ENCODE measurements at places on chromosomes 4 and X.
A peak's percentile ranks its signal among the peaks of the same experiment; 100 is the strongest.

GRCh38 chrX:72498782-72499181, 73.9 kb downstream of the HDAC8 start:
- peak; percentile 17 for DNase-seq

GRCh38 chr4:155207534-155208257, 740 bp upstream of the NPY2R start:
- DNase-seq, result no peak

GRCh38 chr4:182875453-182876405, 41.5 kb downstream of the DCTD start:
- no peak for DNase-seq

DNA sequence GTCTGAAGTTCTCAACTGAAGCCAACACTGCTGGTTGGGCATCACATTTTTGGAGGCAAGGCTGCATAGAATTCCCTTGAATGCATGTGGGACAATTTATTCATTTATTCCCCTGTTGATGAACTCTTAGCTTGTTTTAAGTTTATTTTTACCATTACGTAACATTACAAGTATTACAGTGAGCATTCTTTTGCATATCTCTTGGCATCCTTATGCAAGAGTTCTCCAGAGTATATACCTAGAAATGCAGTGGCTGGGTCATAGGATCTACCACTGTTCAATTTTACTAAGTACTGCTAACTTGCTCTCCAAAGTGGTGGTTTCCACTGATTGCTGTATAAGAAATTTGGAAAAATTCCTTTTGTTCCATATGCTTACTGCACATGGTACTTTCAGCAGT, 66.5 kb downstream of the UCHL1 start:
- no peak for DNase-seq

DNA sequence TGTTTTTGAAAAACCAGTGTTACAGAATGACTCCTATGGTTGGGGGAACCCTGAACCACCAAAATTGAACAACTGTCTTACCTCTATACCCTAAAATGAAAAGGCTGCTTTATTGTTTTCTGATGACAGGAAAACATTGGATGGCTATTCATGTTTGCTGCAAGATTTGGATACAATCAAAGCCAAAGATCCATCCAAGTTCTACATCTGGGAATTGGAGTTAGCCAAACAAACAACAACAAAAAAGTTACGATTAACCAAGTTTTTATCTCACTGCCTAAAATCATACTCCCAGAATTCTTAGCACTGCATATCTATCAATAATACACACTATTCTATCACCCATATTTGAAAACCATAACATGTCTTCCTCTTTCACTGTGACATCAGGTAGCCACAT, 349.7 kb upstream of the SLC7A11 start:
- no peak for DNase-seq

DNA sequence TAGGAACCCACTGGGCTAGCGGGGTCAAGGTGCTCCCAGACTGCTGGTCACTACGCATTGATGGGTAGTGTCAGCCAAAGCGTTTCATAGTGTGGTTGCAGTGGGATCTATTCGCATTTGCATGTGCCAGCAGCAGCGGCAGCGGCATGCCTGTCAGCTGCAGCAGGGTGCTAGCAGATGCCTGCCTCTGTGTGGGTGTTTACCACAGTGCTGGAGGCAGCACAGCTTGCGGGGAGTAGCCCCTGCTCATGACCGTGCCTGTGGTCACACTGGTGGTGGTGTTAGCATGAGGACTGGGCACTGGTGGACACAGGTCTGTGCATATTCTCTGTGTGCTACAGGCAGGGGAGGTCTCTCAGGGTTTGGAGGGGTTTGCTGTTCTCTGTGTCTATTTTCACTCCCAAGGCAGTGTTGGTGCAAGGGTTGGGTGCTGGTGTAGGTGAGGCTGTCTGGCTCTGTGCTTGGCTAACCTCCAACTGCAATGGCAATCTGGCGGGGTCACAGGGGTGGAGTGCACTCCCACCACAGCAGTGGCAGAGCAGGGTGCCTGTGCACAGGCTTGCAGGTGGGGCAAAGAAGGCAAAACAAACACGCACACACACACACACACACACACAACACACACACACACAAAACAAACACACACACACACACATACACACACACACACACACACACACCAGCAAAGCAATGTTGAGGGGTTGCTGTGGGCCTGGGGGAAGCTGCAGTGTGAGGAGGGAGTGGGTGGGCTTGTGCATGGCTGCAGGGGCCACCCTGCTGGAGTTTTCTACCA, 184.4 kb downstream of the GLUD2 start:
- DNase-seq, result no peak

GRCh38 chr4:150964754-150965153, 50.3 kb downstream of the LRBA start:
- DNase-seq, result no peak

DNA sequence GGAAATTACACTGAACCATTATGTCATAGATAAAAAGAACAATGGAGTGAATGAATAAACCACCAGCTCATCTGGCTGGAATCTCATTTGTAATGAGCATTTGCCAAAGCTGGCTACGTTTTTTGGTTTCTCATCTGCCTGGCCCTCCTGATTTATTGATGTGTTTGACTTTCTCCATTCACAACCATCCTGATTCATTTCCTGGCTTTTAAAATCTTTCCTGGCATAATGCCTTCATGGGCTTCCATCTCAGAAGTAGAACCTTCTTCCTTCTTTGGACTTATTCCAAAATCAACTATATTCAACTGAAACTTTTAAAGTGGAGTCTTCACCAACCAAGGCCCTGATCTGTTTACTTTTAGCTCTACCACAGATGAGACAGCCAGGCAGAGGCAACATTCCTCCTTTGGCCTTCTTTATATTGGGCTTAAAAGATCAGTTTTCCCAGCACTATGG, 36.0 kb upstream of the ARSJ start:
- no peak for DNase-seq

- DNase-seq, result no peak
These were observed 72.3 kb downstream of the IGSF1 start for GRCh38 chrX:131216828-131217227.

- no peak for DNase-seq
These were observed 84.2 kb downstream of the CNOT6L start for GRCh38 chr4:77734928-77735327.

DNA sequence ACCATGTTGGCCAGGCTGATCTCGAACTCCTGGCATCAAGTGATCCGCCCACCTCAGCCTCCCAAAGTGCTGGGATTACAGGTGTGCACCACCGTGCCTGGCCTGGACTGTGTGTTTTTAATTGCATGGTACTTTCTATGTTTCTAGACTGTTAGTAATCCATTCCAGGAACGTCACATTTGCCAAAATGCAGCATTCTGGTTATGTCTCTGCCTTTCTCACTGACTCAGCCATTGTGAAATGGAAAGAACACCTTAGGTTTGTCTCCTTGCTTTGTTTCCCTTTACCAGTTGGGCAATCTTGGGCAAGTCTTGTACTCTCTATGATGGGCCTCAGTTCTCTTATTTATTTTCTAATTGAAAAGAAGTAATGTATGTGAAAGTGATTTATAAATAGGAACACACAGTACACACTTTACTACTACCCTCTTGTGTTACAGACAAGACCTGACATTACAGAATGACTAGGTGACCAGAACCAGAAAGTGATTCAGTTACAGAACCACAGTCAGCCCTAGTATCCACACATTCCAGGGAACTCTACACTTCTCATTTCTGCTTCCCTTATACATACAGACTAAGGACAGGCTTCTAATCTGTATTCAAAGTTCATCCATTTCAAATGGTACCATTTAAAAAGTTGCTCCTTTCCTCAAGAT, 187.1 kb downstream of the MGST2 start:
- no peak for DNase-seq

DNA sequence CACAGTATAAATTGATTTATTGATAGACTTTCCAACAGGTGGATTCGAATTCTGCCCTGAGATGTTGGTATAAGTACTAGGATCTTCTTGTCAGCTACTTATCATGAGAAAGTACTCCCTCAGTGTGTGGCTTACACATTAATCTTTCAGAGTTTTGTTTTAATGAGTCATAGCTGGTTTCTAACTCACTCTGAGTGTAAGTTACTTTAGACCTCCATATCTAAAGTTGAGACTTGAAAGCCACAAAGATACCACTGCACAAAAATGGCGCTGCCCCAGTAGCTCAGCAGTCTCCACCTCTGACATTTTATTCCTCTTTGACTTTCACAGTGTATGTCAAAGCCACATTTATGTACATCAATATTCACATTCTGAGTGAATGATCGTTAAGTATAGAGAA, 318.5 kb downstream of the ARAP2 start:
- DNase-seq, result no peak

DNA sequence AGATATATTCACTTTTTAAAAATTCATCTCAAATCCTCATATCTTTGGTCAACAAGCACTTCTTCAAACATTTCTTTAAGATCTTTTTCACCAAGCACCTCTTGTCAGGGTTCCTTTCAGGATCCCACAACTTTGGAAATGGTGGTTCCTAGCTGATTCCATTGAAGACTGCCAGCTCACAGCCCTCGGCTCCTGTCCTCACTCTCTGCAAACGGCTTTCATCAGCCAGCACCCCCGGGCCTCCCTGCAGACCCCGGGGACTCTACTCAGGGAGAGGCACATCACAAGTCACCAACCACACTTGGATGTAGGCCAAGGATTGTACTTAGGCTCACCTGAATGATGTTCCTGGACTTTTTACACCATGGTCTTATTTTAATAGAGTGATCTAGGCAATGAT, 20.0 kb downstream of the ZBTB33 start:
- no peak for DNase-seq

- no peak for DNase-seq
These were observed 84.6 kb downstream of the THOC2 start for GRCh38 chrX:123648028-123648810.

Measured in NCI-H524 (cell line).